Gastroesophageal sphincter (tissue), 4 donors: ENCODE measurements at places on chromosomes 11 and 22. TPM values are rescaled to one million over a fixed set of nuclear protein-coding genes. Genes with fewer than 3 reads are reported as not detected.

The WT1 gene
- total RNA-seq, result 2.7 TPM

DNA sequence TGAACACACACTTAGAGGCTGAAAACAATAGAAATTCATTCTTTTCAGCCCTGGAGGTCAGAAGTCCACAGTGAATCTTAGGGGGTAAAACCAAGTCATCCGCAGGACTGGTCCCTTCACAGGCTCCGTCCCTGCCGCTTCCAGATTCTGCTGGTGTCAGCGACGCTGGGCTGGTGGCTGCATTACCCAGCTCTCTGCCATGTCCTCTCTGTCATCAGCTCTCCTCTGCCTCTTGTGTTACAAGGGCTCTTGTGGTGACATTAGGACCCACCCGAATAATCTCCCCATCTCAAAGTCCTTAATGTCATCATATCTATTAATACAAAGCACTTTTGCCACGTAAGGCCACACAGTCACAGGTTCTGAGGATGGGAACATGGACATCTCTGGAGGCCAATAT lies 47.7 kb upstream of the ANO1 start:
- ATAC-seq, result no peak

GRCh38 chr11:109986488-109986887 lies 106.7 kb upstream of the ZC3H12C start:
- no peak for ATAC-seq

- ATAC-seq, result peak; percentile 68
These were observed 34.5 kb upstream of the ANO3 start for GRCh38 chr11:26297189-26297975.

GRCh38 chr22:20781272-20781990 lies 7.5 kb downstream of the SERPIND1 start:
- no peak for ATAC-seq

DNA sequence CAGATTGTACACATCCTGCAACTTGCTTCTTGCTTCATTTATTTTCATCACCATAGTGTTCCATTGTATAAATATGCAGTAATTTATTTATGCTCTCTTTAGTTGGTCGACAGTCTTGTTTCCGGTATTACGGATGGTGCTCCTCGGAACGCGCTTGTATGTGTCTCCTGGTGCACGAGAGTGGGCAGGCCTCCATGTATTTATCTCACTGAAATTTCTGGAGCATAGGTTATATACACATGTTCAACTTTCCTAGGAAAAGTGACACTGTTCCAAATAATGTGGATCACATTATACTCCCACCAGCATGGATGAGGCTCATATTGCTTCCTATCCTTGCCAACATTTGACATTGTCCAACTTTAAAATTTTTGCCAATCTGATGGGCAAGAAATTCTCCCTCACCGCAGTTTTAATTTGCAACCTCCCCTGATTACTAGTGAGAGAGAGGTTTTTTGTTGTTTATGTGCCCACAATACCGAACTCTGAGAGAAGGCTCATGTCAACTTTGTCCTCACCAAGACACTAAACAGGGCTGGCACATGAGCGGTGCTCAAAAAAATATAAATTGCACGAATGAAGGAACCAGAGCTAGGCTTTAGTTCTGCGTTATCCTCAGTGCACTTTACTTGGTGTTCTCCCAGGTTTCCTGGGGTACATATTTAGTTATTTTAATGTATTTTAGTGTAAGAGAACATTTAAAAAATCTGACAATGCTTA lies 3.8 kb downstream of the CSNK2A3 start:
- ATAC-seq, result no peak

GRCh38 chr22:35359380-35360065 lies 21.4 kb upstream of the HMOX1 start:
- no peak for ATAC-seq

The OLFML1 gene
- 6.7 TPM for total RNA-seq

The LAMTOR1 gene
- 97.9 TPM for total RNA-seq

The RTN3 gene
- total RNA-seq, result 115 TPM

The SYT13 gene
- total RNA-seq, result 0.67 TPM

DNA sequence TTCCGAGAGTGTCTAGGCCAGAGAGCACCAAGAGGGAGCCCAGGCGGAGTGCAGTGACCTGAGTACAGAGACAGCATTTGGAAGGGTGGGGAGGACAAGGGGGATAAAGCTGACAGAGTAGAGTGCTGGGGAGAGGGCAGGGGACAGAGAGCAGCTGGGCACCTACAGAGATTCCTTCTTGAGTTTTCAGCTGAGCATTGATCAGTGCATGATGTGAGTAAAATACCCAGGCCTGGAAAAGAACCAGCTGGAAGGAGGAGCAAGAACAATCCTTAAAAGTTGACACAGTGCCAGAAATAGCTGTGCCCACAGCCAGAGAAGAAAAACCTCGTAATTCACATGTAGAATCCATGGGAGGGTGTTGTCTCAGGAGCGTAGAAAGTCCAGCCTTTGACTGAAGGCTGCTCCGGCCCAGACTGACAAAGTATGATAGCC lies 33.9 kb upstream of the PANX2 start:
- no peak for ATAC-seq

The PTPRCAP gene
- 4.6 TPM for total RNA-seq

- ATAC-seq, result no peak
These were observed 649.4 kb downstream of the CNTN5 start for GRCh38 chr11:99670067-99670676.

The OR52N4 gene
- total RNA-seq, result not detected

GRCh38 chr22:19448076-19448607 lies 631 bp upstream of the C22orf39 start:
- peak; percentile 24 for ATAC-seq

DNA sequence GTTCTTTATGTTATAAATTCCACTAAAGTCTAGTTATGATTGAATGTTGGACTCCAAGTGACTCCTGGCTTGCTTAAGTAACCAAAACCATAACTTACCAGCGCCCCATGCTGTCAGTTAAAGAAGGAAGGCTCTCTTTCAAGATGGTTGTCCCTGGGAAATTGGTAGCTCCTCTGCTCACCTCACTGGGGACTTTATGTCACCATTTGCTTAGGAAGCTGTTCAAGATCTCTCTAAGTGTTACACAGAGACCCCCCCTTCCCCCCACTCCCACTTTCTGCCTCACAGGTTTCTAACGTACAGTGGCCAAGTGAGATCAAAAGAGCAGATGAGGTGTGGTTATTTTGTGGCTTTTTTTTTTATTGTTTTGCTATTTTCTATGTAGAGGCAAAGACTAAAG lies 301.8 kb downstream of the AASDHPPT start:
- no peak for ATAC-seq

- no peak for ATAC-seq
These were observed 120.9 kb downstream of the SLC17A6 start for GRCh38 chr11:22459048-22459447.

The FXYD6 gene
- 28.6 TPM for total RNA-seq

DNA sequence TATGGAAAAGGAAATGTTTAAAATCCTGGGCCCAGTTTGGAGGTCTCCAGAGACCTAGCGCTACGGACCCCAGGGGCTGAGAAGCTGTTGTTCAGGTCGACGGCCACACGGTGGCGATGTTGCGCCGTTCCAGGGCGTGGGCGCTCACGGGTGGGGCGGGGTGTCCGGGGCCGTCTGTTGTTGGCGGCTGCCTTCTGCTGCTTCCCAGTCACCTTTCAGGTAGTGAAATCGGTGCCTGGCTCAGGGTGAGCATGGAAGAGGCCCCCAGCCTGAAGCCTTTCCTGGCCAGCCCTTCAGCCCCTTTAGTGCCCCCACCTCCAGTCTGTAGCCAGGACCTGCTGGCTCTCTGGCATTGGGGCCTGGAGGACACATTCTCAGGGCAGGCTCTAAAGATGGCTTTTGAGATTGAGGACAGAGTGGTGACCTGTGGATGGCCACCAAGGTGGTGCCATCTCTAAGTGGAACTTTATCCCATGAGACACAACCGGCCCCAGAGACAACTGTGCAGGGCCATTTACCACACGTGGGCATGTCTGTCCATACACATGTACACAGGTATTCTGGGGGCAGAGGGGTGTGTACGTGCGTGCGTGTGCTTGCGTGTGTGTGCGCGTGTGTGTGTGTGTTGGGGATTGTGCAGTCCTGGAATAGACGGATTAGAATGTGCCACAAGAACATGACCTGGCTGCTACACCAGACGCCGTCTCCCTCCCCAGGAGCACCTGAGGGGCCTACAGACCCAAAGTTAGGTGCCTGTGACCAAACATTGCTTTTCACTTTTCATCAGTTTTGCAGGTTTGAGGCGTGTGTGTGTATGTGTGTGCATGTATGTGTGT lies 53.8 kb downstream of the ST14 start:
- peak; percentile 72 for ATAC-seq

DNA sequence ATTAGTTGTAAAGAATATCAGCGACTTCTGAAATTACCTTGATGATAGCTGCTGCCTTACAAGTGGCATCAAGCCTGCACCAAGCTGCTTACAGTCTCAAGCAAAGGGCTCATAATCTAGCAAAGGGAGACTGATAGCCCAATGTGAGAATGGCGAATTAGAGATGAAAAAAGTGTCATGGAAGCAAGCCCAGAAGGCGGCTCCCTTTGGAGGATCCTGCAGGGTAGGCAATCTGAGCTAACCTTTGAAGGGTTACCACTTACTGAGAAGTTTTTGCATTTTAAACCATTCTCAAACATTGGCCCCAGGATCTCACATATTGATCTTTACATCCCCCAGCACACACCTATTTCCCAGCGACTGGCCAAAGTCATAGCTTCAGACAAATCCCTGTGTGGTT lies 18.5 kb downstream of the GAB2 start:
- no peak for ATAC-seq

The VSIG10L2 gene
- total RNA-seq, result not detected

DNA sequence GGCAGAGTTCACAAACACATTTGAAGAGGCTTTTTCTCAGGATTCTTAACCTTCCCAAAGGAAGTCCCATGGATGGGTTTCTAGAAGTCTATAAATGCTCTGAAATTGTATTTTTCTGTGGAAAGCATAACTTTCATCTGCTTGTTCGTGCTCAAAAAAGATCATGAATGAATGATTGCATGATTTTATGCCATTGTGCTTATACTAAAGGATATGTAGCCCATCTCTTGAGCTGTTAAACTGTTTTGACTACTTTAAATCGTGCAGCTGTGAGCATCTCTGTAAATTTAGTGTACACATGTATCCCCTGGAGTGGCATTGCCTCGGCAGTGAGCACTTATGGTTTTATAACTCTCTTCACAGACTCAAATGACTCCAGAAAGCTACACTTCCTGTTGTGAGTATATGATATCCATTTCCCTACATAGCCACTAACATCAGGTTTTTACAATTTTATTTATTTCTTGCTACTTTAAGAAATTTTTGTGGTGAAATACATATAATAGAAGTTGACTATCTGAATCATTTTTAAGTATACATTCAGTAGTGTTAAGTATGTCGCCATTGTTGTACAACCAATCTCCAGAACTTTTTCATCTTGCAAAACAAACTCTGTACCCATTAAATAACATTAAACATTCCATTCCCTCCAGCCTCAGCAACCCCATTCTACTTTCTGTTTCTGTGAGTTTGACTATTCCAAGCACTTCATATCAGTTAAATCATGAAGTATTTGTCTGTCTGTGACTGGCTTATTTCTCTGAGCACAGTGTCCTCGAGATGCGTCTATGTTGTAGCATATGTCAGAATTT lies 8.0 kb downstream of the NEAT1 start:
- ATAC-seq, result peak; percentile 3

DNA sequence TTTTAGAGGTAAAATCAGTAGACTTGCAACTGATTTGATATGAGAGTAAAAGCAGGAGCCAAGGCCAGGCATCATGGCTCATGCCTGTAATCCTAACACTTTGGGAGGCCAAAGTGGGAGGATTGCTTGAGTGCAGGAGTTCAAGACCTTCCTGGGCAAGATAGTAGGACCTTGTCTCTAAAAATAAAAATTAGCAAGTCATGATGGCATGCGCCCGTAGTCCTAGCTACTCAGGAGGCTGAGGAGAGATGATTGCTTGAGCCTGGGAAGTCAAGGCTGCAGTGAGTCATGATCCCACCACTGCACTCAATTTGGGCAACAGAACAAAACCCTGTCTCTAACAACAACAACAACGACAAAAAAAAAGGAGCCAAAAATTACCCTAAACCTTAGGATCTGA lies 13.5 kb downstream of the SGSM3 start:
- ATAC-seq, result no peak

DNA sequence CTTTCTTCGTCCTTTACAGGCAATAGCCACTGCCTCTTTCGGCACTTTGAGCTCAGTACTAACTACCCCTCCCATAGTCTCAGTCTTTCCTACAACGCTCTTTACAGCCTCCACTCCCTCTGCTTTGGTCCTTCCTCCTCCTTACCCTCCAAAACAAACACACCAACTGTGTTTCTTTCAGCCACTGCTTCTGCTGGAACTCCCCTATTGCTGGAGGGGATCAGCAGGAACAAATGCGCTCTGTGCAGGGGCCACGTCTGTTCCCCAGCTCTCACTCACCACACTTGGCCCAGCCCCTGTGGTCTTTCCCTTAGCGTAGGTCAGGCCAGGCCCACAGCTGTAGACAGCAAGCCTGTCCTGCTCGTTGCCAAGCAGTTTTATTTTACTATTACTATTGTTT lies 42.3 kb downstream of the PC start:
- no peak for ATAC-seq

DNA sequence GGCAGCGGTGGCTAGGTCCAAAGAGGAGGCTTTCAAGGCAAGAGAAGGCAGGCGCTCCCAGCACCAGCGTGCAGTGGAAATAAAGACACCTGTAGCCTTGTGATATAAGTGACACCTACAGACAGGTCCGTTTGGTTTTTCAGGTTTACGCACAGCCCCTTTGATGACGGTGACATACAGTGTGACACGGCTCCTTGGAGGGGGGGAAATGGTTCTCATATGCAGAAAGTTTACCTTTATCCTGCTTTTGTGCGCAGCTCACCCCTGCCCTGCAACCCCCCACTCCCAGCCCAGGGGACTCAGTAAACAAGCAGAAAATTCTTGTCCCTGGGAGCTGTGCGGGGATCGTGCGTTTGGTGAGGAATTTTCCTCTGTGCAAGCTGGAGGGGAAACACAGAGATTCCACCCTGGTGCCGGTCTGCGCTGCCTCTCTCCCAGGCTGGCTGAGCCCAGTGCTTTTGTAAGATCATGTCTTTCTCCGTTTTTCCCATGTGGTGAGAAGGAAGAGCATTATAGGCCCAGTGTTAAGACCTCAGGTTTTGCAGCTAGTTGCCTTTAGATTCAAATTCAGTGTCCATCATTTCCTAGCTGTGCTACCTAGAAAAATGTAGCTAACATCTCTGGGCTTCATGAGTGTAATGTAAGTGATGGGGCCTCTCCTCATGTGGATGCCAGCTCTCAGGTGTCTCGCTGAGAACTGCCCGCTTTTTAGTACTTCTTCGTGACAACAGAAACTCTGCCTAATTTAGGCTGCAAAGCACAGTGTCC lies at the start of gene ELF5:
ELF5 (minus strand) TSS at position 113 of the 768 bp plus-strand sequence. CDS start 8,045 bp downstream, outside the sequence.
- no peak for ATAC-seq

The MRGPRE gene
- not detected for total RNA-seq
